Skin of body (tissue), 3 donors: ENCODE measurements at places on chromosomes 16 and 17.

- DNase-seq: no peak
Observed at GRCh38 chr16:85879975-85880831, 18.8 kb upstream of the IRF8 start.

GRCh38 chr16:84295203-84295860 lies 654 bp downstream of the WFDC1 start:
- DNase-seq: no peak

DNA sequence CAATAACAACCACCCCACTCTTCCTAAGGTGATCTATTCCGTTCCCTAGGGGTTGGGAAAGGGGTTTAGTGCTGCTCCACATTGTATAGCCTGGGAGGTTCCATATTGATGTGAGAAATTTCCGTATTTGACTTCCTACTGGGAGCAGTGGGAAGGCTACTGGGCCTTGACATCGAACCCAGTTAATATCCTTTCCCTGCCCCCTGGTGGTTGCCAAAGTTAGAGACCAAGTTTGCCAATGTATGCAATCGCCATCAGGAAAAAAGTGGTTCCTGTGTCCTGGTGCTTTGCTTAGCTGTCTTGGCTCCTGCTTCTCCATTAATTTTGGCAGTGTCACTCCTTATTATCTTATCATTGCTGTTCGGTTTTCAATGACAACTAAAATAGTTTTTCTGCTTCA lies 914.9 kb downstream of the KCNJ2 start:
- DNase-seq: no peak

DNA sequence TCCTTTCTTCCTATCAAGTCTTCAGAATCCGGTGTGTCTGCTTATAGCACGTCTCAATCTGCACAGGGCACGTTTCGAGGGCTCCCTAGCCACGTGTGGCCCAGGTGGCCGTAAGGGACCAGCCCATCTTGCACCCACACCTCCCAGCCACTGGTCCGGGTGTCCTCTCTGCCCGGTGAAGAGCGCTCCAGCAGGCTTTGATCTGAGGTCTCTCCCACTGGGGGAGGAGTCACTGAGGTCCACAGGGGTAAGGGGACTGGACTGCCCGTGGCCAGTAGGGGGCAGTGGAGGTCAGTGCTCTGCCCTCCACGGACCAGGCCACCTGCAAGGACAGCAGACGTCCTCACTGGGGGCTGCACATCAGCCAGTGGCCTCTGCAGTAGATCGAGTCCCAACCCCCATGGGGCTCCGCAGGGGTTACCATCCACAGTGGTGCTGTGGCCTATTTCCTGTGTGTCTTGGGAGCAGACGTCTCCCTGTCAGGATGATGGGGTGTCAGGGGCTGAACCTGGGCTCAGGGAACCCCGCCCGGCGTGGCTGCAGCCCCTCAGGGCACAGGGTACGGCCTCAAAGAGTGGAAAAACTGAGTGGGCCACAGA lies 204.1 kb upstream of the CIBAR2 start:
- no peak for DNase-seq

DNA sequence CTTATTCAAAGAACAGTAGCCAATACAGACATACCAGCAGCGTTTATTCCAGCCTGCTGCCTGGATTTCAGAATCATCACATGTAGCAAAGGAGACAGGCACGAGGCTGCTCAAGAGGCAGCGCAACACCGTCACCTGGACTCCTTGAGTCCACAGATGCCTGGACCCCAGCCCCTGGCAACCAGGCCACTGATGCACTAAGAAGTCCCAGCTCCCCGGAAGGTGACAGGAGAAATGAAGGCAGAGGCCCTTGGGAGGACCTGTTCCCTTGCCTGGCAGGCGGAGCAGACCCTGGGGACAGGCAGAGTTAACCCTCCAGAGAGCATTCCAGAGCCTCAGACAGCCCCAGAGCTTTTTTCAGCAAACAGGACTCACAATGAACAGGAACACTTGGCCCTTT lies 16.5 kb downstream of the SMIM5 start:
- DNase-seq: no peak

GRCh38 chr16:4087099-4087885 lies 28.9 kb downstream of the ADCY9 start:
- DNase-seq: no peak

DNA sequence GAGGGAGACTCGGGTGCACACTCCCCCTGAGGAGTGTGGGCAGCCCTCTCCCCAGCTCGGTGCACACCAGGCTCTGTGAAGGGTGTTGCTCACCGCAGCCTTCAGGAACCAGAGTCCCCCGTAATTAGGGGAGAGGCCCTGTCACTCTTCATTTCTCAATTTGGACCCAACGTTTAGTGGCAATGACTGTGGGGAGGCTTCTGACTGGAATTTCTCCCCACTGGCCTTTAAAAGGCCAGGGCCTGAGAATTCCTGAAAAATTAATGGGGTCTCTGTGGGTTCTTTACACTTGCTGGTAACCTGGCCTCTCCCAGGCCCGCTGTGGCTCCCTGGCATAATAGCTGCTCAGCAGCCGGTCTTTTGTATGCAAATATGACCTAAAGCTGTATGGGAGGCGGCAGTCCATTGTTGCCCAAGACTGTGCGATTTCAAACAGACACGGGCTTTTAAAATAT lies 209.7 kb downstream of the MSI2 start:
- DNase-seq: no peak

DNA sequence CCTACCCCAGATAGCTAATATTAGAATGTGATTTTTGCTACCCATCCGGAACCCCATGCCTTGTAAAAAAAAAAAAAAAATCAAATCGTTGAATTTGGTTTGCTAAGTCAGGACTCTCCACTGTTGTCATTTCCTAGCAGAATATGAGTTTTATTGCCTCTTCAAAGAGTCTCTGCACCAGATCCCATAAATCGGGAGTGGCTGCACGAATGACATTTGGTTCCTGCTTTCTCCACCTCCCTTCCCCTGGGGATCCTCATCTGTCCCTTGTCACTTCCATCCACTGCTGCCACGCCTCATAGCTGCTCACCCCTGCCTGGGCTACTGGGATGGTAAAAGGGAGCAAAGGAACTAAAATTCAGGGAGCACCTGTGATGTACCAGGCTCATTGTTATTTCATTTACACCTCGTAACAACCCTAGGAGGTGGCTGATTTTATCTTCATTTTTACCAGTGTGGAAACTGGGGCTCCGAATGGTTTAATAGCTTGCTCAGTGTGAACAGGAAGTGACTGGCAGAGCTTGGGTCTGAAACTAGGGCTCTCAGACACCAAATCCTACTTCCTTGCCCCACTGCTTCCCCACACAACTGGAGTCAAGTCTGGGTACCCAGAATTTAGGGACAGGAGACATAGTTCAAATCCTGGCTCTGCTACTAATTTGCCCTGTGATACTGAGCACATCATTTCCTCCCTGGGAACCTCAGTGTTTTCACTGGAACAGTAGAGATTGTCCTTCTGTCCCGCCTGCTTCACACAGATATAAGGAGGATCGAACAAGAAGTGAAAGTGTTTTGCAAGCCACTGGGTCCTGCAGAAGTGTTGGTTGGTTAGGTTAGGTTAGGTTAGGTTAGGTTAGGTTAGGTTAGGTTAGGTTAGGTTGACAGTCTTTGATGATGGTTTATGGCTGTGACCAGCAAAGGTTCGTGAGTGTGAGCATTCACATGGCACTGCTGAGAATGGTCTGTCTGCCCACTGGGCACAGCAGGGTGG lies 585 bp upstream of the KRT36 start:
- DNase-seq: no peak

DNA sequence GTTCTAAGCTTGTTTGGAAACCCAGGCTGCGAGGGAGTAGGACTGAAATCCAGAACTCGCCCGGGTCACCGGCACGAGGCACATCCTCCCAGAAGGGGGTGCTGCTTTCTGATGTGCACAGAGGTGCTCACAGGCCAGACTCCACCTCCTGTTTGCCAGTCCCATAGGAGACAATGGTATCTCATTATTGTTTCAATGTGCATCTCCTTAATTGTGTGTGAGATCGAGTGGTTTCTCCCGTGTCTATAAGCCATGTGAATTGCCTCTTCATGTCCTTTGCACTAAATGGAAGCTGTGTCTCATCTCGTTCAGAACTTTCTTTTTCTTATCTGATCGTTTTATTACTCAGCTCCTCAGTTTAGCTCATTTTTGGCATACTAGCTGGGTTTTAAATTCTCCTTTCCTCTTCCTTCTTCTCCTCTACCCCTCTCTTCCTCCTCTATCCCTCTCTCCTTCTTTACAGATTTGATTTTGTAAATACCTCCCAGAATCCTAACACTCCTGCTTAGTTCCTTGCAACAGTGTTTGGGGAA lies 32.1 kb upstream of the PRKCB start:
- DNase-seq: no peak

GRCh38 chr16:4811242-4811641 lies 8.8 kb upstream of the ROGDI start:
- DNase-seq: no peak

DNA sequence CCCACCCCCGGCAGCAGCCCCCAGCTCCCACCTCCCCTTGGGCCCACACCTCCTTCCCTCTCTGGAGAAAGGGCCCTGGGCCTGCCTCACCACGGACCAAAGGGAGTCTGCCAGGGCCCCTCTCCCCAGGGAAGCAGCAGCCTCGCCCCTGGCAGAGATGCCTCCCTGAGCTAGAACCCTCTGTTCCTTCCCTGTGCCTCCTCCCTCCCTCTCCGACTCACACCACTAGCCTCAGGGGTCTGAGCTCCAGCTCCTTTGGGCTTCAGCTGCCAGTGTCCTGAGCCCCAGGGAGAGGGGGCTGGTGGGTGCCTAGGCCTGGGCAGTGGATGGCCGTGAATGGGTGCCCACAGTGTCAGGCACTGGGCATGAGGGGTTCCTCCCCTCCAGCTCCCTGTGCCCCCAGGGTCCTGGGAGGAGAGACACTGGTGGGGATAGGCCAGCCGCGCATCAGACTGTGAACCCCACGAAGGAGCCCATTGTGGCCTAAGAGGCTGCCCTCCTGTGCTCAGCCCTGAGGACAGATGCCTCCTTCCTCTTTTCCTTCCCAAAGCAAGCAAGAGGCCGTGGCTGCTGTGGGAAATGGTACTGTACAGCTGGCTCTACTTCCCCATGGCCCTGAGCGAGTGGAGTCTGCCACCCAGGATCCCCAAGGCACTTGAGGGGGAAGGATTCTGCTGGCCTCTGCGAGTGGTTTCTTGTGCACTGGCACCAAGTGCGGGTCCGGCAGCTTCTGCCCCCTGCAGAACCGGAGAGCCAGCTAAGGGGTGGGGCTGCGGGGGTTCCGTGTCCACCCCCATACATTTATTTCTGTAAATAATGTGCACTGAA lies 20.7 kb downstream of the MMP15 start:
- no peak for DNase-seq

GRCh38 chr16:20866801-20867200 lies 33.4 kb downstream of the DCUN1D3 start:
- no peak for DNase-seq

- DNase-seq: no peak
Observed at GRCh38 chr16:88634141-88634993, 4.0 kb upstream of the IL17C start.

- DNase-seq: no peak
Observed at GRCh38 chr17:63039899-63040602, 74.0 kb downstream of the TANC2 start.

- no peak for DNase-seq
Observed at GRCh38 chr17:7932949-7933348, 943 bp downstream of the CNTROB start.

DNA sequence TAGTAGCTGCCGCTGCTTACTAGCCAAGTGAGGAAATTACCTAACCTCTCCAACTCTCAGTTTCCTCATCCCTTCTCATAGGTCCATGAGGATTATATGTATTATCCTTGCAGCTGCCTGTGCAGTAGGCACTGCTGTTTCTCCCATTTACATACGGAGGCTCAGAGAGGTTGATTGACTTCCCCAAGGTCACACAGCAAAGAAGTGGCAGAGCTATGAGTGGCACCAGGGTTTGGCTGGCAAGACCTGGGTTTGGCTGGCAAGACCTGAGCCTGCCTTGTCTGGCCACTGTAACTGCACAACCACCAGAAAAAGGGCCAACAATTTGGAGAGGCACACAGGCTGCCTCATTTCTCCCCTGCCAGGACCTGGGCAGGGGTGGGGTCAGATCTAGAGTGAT lies 2.5 kb upstream of the NDRG4 start:
- no peak for DNase-seq

DNA sequence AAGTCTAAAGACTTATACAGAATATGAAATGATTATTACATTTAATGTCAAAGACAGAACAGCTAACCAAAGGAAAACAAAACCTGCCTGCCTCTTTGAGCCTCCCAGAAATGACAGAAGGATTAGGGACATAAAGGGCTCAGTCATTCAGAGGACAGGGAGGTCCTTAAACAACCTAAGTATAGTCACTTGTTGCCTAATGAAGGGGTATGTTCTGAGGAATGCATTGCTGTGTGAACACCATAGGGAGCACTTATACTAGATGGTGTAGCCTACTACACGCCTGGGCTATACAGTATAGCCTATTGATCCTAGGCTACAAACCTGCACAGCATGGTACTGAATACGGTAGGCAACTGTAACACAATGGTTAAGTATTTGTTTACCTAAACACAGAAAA lies 106.4 kb downstream of the PARN start:
- no peak for DNase-seq

DNA sequence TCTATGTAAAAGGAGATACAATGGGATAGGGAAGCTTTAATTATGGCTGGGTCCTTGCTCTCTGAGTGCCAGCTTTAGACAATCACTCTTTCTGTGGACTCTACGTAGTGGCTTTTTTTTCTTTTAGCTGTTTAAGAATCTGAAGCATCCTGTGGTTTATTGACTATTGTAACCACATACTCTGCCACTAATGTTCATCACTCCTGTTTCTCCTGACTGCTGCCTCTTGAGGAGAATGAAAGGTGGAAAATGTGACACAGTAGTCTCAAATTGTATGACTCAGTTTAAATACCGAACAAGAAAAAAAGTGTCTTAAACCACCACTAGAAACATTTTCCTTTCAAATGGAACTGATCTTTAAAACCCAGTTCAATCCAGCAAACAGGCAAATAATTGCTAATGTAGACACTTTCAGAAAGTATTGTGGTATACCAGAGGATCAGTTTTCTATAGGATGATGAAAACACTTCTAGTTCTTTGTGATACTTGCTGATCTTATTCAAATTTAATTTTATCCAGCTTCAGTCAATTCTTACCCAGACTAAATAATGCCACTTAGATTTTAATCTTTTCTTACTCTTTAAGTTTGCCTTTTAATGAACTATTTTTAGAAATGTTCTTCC lies 302.7 kb upstream of the PMFBP1 start:
- DNase-seq: no peak

GRCh38 chr17:42508426-42509165 lies 27.4 kb upstream of the NAGLU start:
- DNase-seq: no peak
